Fibroblast of skin of left biceps (primary cell): ENCODE measurements at places on chromosomes 1 and 21.

DNA sequence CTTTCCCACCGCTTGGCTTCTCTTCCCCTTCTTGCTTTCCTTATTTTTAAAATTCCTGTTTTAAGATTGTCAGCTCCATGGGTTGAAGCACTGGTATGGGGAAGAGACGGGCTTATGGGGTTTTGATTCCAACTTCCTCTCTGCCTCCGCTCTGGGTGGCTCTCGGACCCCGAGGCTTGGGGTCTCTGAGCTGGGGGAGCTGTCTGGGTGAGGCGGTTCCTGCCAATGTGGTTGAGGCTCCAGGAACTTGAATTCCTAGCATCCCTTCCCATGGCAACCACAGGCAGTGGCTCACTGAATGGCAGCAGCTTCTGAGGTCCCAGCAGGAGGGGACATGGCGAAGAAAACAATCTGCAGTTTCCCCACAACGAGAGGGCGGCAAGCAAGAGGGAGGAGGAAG is 83.1 kb upstream of the C1orf174 start:
- no peak for DNase-seq

DNA sequence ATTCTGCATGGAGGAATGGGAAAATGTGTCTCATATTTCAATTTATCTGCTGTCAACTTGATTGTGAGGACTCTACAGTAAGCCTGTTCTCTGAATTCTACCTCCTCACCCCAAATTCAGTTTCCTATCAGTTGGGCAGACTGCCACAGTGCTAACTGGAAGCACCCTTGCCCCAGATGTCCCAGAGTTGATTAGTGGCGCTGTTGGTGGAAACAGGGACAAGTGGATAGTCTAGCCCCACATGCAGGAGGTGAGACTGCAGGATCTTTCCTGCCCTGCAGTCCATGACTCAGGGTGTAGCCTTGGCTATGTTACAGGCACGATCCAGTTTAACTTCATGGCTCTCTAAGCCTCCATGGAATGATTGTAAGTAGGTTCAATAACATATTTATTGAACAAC is 22.1 kb downstream of the ADAM30 start:
- DNase-seq, result no peak

DNA sequence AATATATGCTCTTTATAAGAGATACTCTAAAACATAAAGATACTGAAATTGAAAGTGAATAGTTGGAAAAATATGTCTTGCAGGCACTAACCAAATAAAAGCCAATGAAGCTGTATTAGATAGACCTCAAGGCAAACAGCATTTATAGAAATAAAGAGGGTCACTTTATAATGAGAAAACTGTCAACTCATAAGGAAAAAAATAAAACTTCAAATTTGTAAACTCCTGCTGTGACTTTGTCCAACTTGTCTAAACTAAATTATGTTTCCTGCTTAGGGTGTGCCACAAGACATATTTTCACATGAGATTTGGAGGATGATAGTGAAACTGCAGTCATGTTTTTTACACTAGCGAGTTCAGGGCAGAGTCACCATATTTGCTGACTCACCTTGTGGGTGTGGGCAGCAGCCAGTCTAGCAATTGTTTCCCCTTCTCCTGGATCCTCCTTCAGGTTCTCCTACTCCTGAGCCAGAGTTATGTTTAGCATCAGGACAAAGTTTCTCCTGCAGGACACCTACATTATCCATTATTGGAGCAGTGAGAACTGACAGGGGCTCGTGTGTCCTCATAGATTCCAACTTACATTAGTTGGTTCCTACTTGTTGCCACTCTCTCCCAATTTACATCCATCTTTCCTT is 43.8 kb downstream of the CD53 start:
- DNase-seq, result no peak

- DNase-seq, result no peak
These were observed 123.1 kb downstream of the PGBD5 start for GRCh38 chr1:230303069-230303468.

GRCh38 chr1:172775606-172776005 is 116.7 kb downstream of the FASLG start:
- no peak for DNase-seq

DNA sequence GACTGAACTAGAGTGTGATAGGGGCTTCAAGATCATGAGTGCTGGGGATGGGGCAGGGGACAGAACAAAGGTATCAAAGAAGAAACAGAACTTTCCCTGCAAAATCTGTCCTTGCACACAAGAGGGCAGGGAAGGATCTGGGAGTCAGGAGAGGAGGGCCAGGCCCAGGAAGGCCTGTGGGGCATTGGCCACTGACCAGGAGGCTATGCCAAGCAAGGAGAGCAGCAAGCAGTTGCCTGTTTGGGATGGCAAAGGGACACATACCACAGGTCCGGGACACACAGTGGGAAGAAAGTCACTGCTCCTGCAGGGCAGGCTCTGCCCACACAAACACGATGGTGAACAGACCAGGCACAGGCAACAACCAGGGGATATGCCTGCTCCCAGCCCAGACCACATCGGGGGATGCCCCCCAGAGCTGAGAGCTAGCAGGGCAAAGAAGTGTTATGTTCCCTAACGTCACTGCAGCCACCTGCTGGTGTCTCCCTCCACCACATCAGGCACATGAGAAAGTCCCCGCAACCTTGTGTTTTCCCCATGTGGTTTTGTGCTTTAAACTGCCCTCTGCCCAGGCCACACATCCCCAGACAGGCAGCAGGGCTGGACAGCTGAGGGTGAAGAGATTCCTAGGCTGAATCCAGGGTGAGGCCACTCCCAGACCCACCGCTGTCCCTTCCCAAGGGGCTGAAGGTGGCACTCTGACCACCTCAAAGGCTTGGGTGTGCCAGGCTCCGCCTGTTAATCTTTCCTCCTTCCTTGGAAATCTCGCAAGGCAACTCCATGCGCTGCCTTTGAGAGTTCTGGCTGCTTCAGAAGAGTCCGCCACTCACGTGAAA is 53.6 kb downstream of the KIF21B start:
- no peak for DNase-seq

GRCh38 chr1:175671066-175671465 is 72.3 kb downstream of the TNR start:
- DNase-seq, result no peak
